ENCODE measurements at places on chromosomes 16 and 17. TPM values are rescaled to one million over a fixed set of nuclear protein-coding genes. Genes with fewer than 3 reads are reported as not detected.

DNA sequence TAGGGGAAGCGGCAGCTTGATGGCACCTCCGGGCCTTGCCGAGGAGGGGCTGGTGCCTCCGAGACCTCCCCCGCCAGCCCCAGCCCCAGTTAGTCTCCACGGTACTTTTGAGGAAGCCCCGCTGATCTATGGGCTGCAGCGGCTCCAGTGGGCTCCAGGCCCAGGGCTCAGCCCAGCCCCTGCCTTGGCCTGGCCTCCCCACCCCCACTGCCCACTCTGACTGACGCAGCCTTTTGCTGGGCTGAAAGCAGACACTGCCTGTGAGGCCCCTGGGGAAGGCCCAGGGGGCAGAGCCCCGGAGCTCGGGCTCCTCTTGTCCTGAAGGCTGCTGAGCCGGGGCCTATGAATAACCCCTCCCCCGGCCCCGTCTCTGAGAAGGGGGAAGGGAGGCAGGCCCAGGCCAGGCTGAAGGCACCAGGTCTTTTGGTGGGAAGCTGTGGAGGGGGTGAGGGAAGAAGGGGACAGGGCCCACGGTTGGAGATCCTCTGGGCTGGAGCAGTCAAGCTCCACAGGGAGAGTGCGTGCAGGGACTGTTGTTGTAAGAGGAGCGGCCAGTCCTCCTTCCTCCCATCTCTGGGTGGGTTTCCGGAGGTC lies 7.5 kb upstream of the SMTNL2 start:
- H3K27me3 ChIP-seq = no peaks in the 10 kb centered on the region
- H3K36me3 ChIP-seq = no peaks in the 10 kb centered on the region
- DNase-seq = peak; percentile 85
- H3K27ac ChIP-seq = peak overlapping the region; percentile 86

DNA sequence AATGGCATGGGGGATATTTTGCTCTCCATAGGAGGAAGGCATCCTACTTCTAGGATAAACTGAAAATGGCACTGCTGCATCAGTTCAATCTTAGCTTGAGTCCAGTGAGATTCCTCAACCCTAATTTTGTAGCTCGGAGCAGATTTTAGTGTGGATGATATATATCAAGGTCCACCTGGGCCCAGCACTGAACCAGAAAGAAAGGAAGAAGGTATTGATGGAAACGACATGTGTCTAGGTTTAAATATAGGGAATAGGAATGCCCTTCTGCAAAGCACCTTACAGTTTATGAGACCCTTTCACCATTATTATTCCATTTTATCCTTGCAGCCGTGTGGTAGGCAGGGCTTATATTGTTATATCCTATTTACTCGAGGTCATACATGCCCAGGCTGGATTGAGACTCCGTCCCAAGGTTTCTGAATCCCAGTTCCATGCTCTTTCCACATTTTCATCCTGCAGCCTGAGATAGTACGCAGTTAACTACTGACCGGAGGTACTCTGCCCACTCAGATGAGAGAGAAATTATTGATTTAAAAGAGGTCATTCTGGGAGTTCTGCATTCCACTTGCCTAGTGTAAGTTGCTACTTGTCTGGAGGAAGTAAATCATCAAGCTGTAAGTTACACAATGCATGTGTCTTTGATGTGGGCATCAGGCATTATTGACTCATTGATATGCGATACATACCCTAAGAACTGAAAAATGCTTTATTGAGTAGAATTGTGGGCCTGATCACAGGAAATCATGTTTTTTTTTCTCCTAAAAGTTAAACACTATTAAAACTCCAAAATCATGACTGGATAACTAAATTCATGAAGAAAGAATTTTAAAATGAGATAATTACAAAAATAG lies 10.1 kb downstream of the KRT39 start:
- H3K4me3 ChIP-seq = no peak overlapping the region
- no peaks in the 10 kb centered on the region for H3K36me3 ChIP-seq
- DNase-seq = peak; percentile 37
- no peaks in the 10 kb centered on the region for H3K27me3 ChIP-seq
- H3K27ac ChIP-seq = peak overlapping the region; percentile 56

- H3K27me3 ChIP-seq = no peaks in the 10 kb centered on the region
- no peak for DNase-seq
- H3K27ac ChIP-seq = no peak overlapping the region
- no peaks in the 10 kb centered on the region for H3K4me1 ChIP-seq
- no peak overlapping the region for H3K4me3 ChIP-seq
These were observed 17.6 kb upstream of the SLC38A8 start for GRCh38 chr16:84059946-84060901.

DNA sequence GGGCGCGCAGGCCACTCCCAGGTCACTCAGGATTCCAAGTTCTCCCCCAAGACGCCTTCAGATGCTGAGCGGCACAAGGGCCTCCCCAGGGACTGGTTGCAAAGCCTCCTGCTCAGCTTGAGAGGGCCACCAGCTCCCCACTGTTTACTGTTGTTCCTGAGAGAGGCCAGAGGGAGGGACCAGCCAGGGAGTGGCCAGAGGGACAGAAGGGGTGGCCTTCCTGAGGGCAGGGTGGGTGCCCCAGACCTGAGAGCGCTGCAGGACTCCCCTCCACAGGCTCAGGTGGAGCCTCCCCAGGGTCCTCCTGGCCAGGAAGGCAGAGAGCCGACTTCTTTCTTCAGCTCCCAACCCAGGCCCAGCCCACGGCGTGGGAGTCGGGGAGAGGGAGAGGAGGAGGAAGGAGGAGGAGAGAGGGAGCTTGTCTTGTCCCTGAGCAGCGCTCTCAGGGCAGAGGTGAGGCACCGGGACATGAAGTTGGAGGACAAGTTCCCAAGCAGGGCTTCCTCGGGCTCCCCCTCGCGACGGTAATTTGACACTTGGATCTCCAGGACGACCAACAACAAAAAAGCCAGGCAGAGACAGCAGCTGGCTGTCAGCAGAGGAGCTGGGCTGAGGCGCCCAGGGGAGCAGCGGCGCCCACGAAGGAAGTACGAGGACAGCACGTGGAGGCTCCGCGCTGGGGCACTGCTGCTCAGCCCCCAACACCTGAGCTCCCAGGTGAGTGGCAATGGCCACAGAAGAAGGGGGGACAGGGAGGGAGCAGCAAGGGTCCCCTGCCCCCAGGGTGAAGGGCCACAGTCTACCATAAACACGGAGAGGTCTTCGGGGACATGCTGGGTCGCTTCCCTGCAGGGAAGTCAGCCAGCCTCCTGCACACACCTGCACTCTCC lies 497 bp downstream of the SMIM5 start:
- no peak overlapping the region for H3K4me3 ChIP-seq
- peaks cover 21% of the 10 kb centered on the region for H3K4me1 ChIP-seq
- no peaks in the 10 kb centered on the region for H3K27me3 ChIP-seq
- no peaks in the 10 kb centered on the region for H3K36me3 ChIP-seq
- DNase-seq = peak; percentile 95

GRCh38 chr17:1916316-1916715 lies 86.5 kb downstream of the RPA1 start:
- H3K27ac ChIP-seq = no peak overlapping the region
- H3K27me3 ChIP-seq = peaks cover 41% of the 10 kb centered on the region
- H3K36me3 ChIP-seq = no peaks in the 10 kb centered on the region
- H3K4me1 ChIP-seq = no peaks in the 10 kb centered on the region
- DNase-seq = no peak

GRCh38 chr16:19118938-19119431 lies 5.2 kb downstream of the ITPRIPL2 start:
- no peaks in the 10 kb centered on the region for H3K36me3 ChIP-seq
- DNase-seq = peak; percentile 63
- no peaks in the 10 kb centered on the region for H3K27me3 ChIP-seq
- H3K27ac ChIP-seq = peak overlapping the region; percentile 81
- no peak overlapping the region for H3K4me3 ChIP-seq

DNA sequence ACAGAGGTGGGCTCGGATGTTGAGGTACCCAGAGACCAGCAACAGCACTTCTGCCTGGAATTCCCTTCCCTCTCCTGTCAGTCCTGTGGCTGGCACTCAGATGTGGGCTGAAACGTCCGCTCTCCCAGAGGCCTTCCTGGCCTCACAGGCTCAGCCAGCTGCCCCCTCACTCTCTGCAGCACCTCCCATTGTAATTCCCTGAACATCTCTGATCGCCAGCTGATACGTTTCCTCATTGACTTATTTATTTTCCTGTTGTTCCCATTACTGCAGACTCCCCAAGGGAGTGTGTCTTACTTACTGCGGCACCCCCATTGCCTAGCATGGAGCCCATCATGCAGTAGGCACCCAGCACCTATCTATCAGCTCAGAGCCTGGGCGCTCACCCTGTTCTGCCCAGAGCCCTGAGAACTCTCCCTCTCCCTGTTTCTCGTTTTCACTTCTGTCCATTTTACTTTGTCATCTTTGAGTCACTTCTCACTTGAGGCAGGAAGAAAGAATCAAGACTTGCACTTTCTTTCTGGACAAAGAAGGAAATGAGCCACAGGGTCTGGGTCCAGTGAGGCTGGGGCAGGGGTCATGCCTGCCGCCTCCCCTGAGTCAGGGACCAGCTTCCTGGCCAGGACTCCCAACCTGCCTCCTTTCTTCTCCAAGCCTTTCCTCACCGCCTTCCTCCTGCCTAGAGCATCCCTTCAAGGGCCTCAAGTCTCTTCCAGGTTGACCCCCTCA lies 10.2 kb downstream of the CDH5 start:
- H3K36me3 ChIP-seq = no peaks in the 10 kb centered on the region
- DNase-seq = no peak
- H3K27me3 ChIP-seq = no peaks in the 10 kb centered on the region
- H3K27ac ChIP-seq = no peak overlapping the region

DNA sequence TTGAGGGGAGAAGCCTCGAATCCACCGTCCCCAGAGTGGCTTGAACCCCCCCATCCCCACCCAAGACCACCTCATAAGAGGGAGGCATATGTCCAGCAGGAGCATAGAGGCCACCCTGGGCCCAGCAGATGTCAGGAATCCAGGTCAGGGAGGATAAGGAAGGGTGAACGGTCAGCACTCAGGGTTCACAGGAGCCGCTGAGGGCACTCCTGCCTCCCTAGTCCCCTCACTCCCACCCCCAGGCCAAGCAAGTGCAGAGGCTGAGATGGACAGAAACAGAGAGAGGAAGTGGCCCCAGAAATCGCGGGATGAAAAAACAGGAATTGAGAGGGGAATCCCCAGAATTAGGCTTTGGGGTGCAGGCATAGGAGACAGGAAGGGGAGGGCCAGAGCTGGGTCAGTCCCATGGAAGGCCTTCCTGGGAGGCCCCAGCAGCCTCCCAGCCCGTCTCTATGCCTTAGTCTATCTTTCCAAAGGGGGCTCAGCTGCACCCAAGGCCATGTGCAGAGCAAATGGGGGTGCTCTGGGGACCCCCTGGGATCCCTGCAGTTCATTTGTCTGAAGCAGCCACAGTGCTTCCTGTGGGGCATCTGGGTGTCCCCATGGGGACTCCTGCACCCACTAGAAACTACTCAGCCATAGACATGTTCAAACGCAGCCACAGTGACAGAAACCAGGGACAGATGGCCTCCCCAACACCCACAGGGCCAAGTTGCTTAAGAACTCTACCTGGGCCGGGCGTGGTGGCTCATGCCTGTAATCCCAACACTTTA lies 1.7 kb downstream of the CMTM3 start:
- H3K4me1 ChIP-seq = peaks cover 12% of the 10 kb centered on the region
- peak overlapping the region; percentile 92 for H3K27ac ChIP-seq
- H3K36me3 ChIP-seq = no peaks in the 10 kb centered on the region
- no peak overlapping the region for H3K4me3 ChIP-seq
- H3K27me3 ChIP-seq = no peaks in the 10 kb centered on the region

- no peaks in the 10 kb centered on the region for H3K27me3 ChIP-seq
- H3K4me3 ChIP-seq = no peak overlapping the region
- no peaks in the 10 kb centered on the region for H3K4me1 ChIP-seq
- H3K36me3 ChIP-seq = no peaks in the 10 kb centered on the region
- H3K27ac ChIP-seq = no peak overlapping the region
These were observed 282.0 kb downstream of the BCAS3 start for GRCh38 chr17:60959696-60960095.

Gene TMEM238L
- 1.0 TPM for polyA plus RNA-seq

DNA sequence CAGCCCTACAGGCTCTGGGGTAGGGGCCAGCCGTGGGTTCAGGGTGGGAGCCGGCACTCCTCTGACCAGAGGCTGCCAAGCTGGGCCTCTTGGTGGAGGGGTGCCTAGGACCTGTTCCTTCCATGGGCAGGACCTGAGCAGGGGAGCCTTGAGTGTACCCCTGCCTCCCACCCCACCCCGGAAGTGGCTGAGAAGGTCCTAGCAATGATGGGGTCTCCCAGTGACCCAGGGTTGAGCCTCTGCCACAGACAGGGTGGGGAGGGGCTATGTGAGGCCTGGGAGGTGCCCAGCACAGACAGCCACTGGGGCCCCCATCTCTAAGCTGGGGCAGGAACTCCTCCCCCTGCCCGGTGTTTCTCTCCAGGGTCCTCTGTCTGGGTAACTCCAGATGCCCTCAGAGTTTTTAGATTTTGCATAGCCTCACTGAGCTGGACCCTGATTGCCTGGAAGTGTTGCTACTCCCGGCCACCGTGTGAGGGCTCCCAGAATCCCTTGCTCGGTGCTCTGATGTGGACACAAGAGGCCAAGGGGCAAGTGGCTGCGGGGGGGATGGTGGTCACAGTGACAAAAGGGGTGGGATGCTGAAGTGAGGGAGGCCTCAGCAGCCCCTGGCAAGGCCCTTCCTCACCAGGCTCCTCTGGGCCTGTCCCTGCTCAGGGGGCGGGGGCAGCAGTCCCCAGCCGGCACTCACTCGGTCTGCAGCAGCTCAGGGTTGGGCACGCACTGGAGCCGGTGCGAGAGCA lies 6.4 kb upstream of the MTSS2 start:
- DNase-seq = no peak
- H3K27me3 ChIP-seq = no peaks in the 10 kb centered on the region
- peaks cover 76% of the 10 kb centered on the region for H3K4me1 ChIP-seq
- H3K36me3 ChIP-seq = no peaks in the 10 kb centered on the region
- H3K4me3 ChIP-seq = no peak overlapping the region
- H3K27ac ChIP-seq = peak overlapping the region; percentile 92

Gene SLC13A2
- polyA plus RNA-seq = 1.1 TPM

Gene PPP1R9B
- 5.1 TPM for polyA plus RNA-seq

Gene CHST5
- polyA plus RNA-seq = not detected

GRCh38 chr17:63140255-63140654 lies 174.2 kb downstream of the TANC2 start:
- DNase-seq = no peak
- H3K4me1 ChIP-seq = no peaks in the 10 kb centered on the region
- H3K4me3 ChIP-seq = no peak overlapping the region
- no peak overlapping the region for H3K27ac ChIP-seq
- no peaks in the 10 kb centered on the region for H3K36me3 ChIP-seq
- no peaks in the 10 kb centered on the region for H3K27me3 ChIP-seq

Gene BICDL2
- polyA plus RNA-seq = 12.8 TPM

Gene YBX2
- polyA plus RNA-seq = 1.3 TPM

- no peak overlapping the region for H3K27ac ChIP-seq
- no peak for DNase-seq
- no peaks in the 10 kb centered on the region for H3K36me3 ChIP-seq
- H3K4me3 ChIP-seq = no peak overlapping the region
- peaks cover 19% of the 10 kb centered on the region for H3K4me1 ChIP-seq
These were observed 3.0 kb downstream of the NGFR start for GRCh38 chr17:49498029-49498615.

Gene DHX38
- 32.9 TPM for polyA plus RNA-seq

- H3K4me1 ChIP-seq = peaks cover 14% of the 10 kb centered on the region
- H3K36me3 ChIP-seq = no peaks in the 10 kb centered on the region
- no peak for DNase-seq
- no peak overlapping the region for H3K27ac ChIP-seq
- H3K4me3 ChIP-seq = peak overlapping the region; percentile 99
These were observed 2.3 kb downstream of the PAFAH1B1 start for GRCh38 chr17:2595716-2596115.

- H3K4me1 ChIP-seq = peaks cover 17% of the 10 kb centered on the region
- H3K27me3 ChIP-seq = peaks cover 22% of the 10 kb centered on the region
- H3K36me3 ChIP-seq = no peaks in the 10 kb centered on the region
- H3K4me3 ChIP-seq = no peak overlapping the region
- no peak overlapping the region for H3K27ac ChIP-seq
These were observed 5.2 kb upstream of the GRIN2C start for GRCh38 chr17:74864866-74865395.

Gene EPX
- polyA plus RNA-seq = not detected

Gene CA7
- 3.3 TPM for polyA plus RNA-seq
